ENCODE measurements at places on chromosomes 2 and 18.

- DNase-seq, result no peak
Measured at GRCh38 chr2:68907920-68908253, 36.7 kb upstream of the BMP10 start.

DNA sequence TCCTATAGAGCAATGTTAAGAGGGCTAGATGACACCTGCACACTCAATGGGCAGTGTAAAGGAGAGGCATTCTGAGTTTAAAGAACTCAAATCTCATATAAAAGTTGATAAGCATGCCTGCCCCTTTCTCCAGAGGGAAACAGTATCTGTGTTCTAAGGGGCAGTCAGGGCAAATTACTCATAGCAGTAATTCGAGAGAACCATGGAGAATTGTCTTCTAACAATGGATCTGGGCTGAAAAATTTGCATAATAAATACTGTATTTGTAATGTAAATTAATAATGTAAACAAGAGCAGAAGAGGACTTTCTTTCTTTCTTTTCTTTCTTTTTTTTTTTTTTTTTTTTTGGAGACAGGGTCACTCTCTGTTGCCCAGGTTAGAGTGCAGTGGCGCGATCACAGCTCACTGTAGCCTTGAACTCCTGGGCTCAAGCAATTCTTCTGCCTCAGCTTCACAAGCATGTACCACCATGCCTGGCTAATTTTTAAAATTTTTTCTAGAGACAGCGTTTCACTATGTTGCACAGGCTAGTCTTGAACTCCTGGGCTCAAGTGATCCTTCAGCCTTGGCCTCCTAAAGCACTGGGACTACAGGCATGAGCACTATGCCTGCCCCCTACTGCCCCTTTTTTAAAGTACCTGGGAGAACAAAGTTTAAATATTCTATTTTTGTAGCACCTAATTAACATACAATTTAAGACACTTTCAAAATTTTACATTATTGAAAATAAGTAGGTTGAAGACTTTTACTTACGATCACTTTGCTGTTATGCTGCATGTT, 70.6 kb downstream of the OTX1 start:
- DNase-seq, result no peak

GRCh38 chr2:198731842-198732399, 725.8 kb downstream of the SATB2 start:
- DNase-seq, result no peak

DNA sequence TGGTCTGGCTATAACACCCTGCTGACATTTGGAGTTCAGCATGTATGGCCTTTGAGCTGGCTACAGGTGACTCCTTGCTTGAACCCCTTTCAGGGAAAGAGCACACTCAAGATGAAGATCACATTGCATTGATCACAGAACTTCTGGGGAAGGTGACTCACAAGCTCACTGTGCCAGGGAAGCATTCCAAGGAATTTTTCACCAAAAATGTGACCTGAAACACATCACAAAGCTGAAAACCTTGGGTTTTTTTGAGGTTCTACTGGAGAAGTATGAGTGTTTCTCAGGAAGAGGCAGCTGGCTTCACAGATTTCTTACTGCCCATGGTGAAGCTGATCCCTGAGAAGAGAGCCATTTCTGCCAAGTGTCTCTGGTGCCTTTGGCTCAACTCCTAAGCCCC, 879.0 kb downstream of the CBLN2 start:
- DNase-seq, result no peak

DNA sequence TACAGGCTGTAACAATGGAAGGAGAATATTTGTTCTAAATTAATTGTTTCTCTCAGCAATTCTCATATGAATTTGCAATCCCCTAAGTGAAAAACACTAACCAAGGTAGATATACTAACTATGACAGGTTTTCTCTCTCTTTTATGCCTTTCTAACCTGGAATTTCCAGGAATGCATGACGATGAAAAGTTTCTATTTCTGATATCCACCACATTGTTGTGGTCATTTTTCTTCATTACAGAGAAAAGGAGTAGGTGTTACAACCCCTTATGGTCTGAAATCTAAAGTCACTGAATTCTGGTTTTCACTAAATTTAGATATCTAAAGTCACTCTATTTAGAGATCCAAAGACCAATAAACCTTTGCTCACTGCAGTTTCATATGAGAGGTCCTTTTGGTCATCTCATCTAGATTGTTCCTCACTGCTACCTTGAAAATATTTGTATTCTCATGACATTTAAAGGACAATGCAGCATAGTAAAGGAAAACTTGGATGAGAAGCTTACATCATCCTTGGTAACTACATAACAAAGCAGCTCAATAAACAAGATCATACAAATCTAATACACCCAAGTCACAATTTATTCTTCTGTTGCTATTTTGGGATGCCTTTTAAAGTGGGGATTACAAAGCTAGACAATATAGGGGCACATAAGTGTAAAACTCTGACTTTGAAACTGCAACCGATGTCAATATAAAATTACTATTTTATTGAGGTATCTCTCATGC, 85.8 kb downstream of the TCF4 start:
- no peak for DNase-seq

Measured in NCI-H146 (cell line).